ENCODE measurements at places on chromosomes 2 and 18. TPM values are rescaled to one million over a fixed set of nuclear protein-coding genes. Genes with fewer than 3 reads are reported as not detected.
A peak's percentile ranks its signal among the peaks of the same experiment; 100 is the strongest.

- DNase-seq, result peak; percentile 40
- no peaks in the 10 kb centered on the region for H3K27me3 ChIP-seq
- no peaks in the 10 kb centered on the region for H3K4me1 ChIP-seq
- H3K4me3 ChIP-seq, result no peak overlapping the region
- no peak overlapping the region for H3K27ac ChIP-seq
Observed at GRCh38 chr2:235793163-235793752, 299.4 kb downstream of the AGAP1 start.

- H3K27me3 ChIP-seq, result no peaks in the 10 kb centered on the region
- no peak overlapping the region for H3K27ac ChIP-seq
- H3K4me1 ChIP-seq, result no peaks in the 10 kb centered on the region
- DNase-seq, result peak; percentile 55
- no peaks in the 10 kb centered on the region for H3K36me3 ChIP-seq
- H3K4me3 ChIP-seq, result no peak overlapping the region
Observed at GRCh38 chr2:119590873-119591272, 46.6 kb downstream of the CFAP221 start.

- DNase-seq, result no peak
- H3K4me3 ChIP-seq, result no peak overlapping the region
- no peaks in the 10 kb centered on the region for H3K4me1 ChIP-seq
- H3K27ac ChIP-seq, result no peak overlapping the region
Observed at GRCh38 chr18:7870855-7871254, 303.7 kb downstream of the PTPRM start.

- H3K4me1 ChIP-seq, result peaks cover 15% of the 10 kb centered on the region
- peak; percentile 50 for DNase-seq
- H3K27me3 ChIP-seq, result no peaks in the 10 kb centered on the region
- H3K27ac ChIP-seq, result no peak overlapping the region
- H3K36me3 ChIP-seq, result no peaks in the 10 kb centered on the region
Observed at GRCh38 chr2:168738062-168738461, 64.4 kb upstream of the NOSTRIN start.

- no peak for DNase-seq
- no peaks in the 10 kb centered on the region for H3K36me3 ChIP-seq
- H3K4me3 ChIP-seq, result no peak overlapping the region
- no peaks in the 10 kb centered on the region for H3K27me3 ChIP-seq
- no peak overlapping the region for H3K27ac ChIP-seq
Observed at GRCh38 chr2:144780983-144781382, 261.1 kb upstream of the ZEB2 start.

CD8A gene
- polyA plus RNA-seq, result 1.8 TPM
